ENCODE measurements at places on chromosomes 6 and 20. TPM values are rescaled to one million over a fixed set of nuclear protein-coding genes. Genes with fewer than 3 reads are reported as not detected.

- H3K4me3 ChIP-seq: no peak overlapping the region
- H3K4me1 ChIP-seq: no peaks in the 10 kb centered on the region
Observed at GRCh38 chr6:85092226-85092625, 327.8 kb upstream of the TBX18 start.

- H3K27me3 ChIP-seq: peaks cover 22% of the 10 kb centered on the region
- no peaks in the 10 kb centered on the region for H3K36me3 ChIP-seq
- peak within 1 kb of the TSS; percentile 12 for H3K4me3 ChIP-seq
Observed at GRCh38 chr20:9838378-9839295, at the start of gene PAK5. Gene PAK5 (minus strand): TSS chr20:9839076. CDS start chr20:9644328, 194,748 bp downstream.

DNA sequence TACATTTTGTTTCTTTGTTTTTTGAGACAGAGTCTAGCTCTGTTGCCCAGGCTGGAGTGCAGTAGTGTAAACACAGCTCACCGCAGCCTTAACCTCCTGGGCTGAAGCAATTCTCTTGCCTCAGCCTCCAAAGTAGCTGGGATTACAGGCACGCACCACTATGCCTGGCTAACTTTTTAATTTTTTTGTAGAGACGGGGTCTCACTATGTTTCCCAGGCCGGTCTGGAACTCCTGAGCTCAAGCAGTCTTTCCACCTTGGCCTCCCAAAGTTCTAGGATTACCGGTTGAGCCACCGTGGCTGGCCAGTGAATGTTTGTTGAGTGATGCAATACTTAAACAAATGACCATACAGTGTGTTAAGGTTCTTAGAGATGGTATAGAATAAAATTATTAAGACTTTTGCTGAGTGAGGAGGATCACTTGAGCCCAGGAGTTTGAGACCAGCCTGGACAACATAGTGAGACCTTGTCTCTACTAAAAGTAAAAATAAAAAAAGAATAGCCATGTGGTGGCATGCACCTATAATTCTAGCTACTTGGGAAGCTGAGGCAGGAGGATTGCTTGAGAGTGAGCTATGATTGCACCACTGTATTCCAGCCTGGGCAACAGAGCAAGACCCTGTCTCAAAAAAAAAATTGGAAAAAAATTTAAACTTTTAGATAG, 13.4 kb downstream of the CEP250 start:
- no peaks in the 10 kb centered on the region for H3K27me3 ChIP-seq
- no peak overlapping the region for H3K27ac ChIP-seq
- no peak overlapping the region for H3K4me3 ChIP-seq
- H3K4me1 ChIP-seq: peaks cover 5% of the 10 kb centered on the region
- no peak for DNase-seq
- H3K36me3 ChIP-seq: peaks cover 22% of the 10 kb centered on the region

GRCh38 chr6:166025149-166025898, 142.3 kb downstream of the TBXT start:
- no peak overlapping the region for H3K4me3 ChIP-seq
- H3K36me3 ChIP-seq: no peaks in the 10 kb centered on the region
- H3K4me1 ChIP-seq: no peaks in the 10 kb centered on the region
- H3K27ac ChIP-seq: no peak overlapping the region

GRCh38 chr20:58459058-58459750, 56.0 kb downstream of the APCDD1L start:
- H3K27ac ChIP-seq: no peak overlapping the region
- no peak for DNase-seq
- no peaks in the 10 kb centered on the region for H3K27me3 ChIP-seq
- H3K4me3 ChIP-seq: no peak overlapping the region
- H3K4me1 ChIP-seq: no peaks in the 10 kb centered on the region

DNA sequence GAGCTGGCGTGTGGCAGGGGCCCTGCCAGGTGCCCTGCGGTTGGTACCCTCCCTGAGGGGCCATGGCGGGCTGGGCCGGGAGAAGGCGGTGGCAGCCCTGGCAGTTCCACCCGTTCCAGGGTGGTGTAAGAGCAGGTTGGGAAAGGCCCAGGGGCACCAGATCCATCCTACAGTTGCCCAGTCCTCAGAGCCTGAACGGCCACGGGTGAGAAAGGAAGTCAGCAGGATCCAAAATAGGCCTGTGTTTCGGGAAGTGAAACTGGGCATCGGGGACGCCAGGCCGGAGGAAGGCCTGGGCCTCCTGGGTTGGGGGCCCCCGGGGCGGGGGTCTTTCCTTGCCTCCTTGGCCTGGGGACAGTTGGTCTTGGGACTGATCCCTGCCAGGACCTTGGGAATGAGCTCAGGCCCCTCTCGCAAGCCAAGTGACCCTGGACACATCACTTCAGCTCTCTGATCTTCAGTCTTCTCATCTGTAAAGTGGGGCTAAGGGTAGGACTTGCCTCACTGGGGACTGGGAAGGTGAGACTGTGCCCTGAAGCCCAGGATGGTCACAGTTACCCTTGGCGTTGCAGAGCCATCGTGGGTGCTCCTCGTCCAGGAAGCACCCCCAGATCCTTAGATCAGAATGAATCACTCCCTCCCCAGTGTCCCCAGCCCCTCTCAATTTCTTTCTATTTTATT, 18.1 kb upstream of the NOL4L start:
- no peak for DNase-seq
- H3K27me3 ChIP-seq: peaks cover 13% of the 10 kb centered on the region
- H3K27ac ChIP-seq: no peak overlapping the region
- no peak overlapping the region for H3K4me3 ChIP-seq

DNA sequence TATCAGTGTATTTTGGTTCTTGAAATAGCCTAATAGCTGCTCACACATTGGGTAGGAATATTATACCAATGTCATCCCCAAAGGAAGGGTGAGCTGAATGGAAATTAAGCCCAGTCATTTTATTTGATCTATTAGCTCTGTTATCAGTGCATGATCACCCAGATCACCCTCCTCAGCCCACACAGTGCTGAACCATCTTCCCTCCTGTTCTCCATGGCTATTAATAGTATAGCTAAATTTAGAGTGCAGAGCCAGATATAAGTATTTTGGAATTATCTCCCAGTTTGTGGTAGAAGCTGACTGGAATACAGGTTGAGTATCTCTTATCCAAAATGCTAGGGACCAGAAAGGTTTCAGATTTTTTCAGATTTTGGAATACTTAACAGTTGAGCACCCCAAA, 45.4 kb downstream of the KCTD20 start:
- no peak overlapping the region for H3K4me3 ChIP-seq
- peaks cover 14% of the 10 kb centered on the region for H3K4me1 ChIP-seq
- H3K27ac ChIP-seq: no peak overlapping the region
- no peaks in the 10 kb centered on the region for H3K27me3 ChIP-seq
- peaks cover 55% of the 10 kb centered on the region for H3K36me3 ChIP-seq

- H3K4me1 ChIP-seq: no peaks in the 10 kb centered on the region
- H3K36me3 ChIP-seq: no peaks in the 10 kb centered on the region
- no peaks in the 10 kb centered on the region for H3K27me3 ChIP-seq
- no peak overlapping the region for H3K4me3 ChIP-seq
- no peak for DNase-seq
Observed at GRCh38 chr6:11885159-11885558, 106.6 kb upstream of the ADTRP start.

- no peaks in the 10 kb centered on the region for H3K36me3 ChIP-seq
- H3K4me3 ChIP-seq: no peak overlapping the region
- no peak for DNase-seq
- H3K27ac ChIP-seq: no peak overlapping the region
- no peaks in the 10 kb centered on the region for H3K4me1 ChIP-seq
Observed at GRCh38 chr6:138580801-138581200, 81.5 kb upstream of the NHSL1 start.

DNA sequence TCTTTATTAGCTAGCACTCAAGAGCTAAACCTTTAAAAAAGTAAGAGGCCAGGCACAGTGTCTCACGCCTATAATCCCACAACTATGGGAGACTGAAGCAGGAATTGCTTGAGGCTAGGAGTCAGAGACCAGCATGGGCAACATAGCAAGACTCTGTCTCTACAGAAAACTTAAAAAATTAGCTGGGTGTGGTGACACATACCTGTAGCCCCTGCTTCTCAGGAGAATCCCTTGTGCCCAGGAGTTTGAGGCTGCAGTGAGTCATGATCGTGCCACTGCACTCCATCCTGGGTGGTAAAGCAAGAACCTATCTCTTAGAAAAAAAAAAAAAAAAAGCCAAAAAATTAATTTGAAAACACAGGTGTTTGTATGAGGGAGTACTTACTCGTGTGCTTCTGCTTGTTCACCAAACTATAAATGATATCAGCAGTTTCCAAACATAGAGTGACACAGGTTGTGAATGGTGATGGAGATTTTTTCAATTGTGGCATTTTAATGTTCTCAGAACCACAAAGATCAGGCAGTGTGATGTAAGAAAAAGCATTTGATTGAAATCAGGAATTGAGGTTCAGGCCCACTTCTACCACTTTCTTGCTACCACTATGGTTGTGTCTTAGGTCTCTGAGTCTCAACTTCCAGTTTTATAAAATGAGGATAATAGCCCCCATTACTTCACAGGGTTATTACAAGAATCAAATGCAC, 104.9 kb downstream of the FOXO3 start:
- H3K27me3 ChIP-seq: no peaks in the 10 kb centered on the region
- DNase-seq: no peak
- no peak overlapping the region for H3K4me3 ChIP-seq
- H3K4me1 ChIP-seq: peaks cover 57% of the 10 kb centered on the region
- H3K36me3 ChIP-seq: no peaks in the 10 kb centered on the region

- H3K27me3 ChIP-seq: no peaks in the 10 kb centered on the region
- no peaks in the 10 kb centered on the region for H3K36me3 ChIP-seq
- H3K27ac ChIP-seq: no peak overlapping the region
- no peak for DNase-seq
- no peak overlapping the region for H3K4me3 ChIP-seq
Observed at GRCh38 chr6:69948479-69949114, 82.2 kb downstream of the COL19A1 start.

- H3K4me1 ChIP-seq: no peaks in the 10 kb centered on the region
- H3K36me3 ChIP-seq: no peaks in the 10 kb centered on the region
- H3K27me3 ChIP-seq: no peaks in the 10 kb centered on the region
Observed at GRCh38 chr20:6605055-6605935, 162.2 kb upstream of the BMP2 start.

DNA sequence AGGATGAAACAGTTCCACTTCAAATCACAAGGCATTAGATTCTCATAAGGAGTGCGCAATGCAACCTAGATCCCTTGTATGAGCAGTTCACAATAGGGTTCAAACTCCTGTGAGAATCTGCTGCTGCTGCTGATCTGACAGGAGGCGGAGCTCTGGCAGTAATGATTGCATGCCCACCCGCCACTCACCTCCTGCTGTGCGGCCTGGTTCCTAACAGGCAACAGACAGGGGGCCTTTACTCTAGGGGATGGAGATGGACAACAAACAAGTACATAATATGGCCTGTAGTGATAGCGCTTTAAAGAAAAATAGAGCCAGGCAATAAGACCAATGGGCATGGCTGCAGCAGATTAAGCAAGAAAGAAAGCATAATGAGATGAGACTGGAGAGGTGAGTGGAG, 2.7 kb upstream of the TBC1D22B start:
- DNase-seq: no peak
- no peak overlapping the region for H3K27ac ChIP-seq
- no peak overlapping the region for H3K4me3 ChIP-seq
- no peaks in the 10 kb centered on the region for H3K4me1 ChIP-seq
- no peaks in the 10 kb centered on the region for H3K36me3 ChIP-seq
- no peaks in the 10 kb centered on the region for H3K27me3 ChIP-seq

- peaks cover 42% of the 10 kb centered on the region for H3K36me3 ChIP-seq
- no peaks in the 10 kb centered on the region for H3K4me1 ChIP-seq
- no peak overlapping the region for H3K27ac ChIP-seq
- H3K27me3 ChIP-seq: no peaks in the 10 kb centered on the region
- DNase-seq: no peak
- H3K4me3 ChIP-seq: no peak overlapping the region
Observed at GRCh38 chr20:35347011-35347410, 54.8 kb upstream of the FAM83C start.

- peaks cover 20% of the 10 kb centered on the region for H3K36me3 ChIP-seq
- H3K4me3 ChIP-seq: no peak overlapping the region
- DNase-seq: no peak
- H3K27ac ChIP-seq: no peak overlapping the region
Observed at GRCh38 chr6:30926644-30927043, 5.3 kb downstream of the SFTA2 start.

DNA sequence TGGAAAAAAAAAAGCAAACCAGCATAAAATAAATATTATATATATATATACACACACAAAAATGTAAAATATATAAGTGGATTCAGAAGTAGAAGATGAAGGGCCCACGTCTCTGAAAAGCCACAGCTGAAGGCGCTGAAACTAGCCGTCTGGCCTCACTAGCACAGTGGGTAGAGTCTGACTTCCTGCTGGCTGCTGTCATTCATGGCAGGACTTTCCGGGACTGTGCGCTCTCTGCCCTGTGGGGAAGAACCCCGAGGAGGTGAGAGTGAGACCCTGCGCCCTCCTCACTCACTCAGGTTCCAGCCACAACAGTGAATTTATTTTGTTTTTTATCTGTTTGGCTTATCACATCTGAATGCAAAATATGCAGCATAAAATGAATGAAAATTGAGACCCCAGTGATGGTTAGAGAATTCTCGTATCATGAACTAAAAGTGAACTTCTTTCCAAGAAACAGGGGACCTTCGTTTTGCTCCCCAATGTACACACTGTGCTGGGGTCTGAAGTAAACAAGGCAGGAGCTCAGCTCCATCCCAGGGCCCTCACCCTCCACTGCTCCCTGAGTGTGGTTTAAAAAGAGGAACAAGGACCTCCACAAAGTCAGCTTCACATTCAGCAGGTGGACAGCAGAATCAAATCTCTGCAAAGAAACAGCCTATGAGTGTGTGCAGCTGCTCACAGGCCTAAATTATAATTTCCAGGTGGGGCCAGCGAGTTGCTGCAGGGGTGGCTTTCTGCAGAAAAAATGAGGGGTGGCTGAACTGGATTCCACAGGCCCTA, 1.3 kb upstream of the RAMACL start:
- H3K4me1 ChIP-seq: peaks cover 32% of the 10 kb centered on the region
- H3K36me3 ChIP-seq: no peaks in the 10 kb centered on the region
- no peaks in the 10 kb centered on the region for H3K27me3 ChIP-seq
- no peak overlapping the region for H3K27ac ChIP-seq
- H3K4me3 ChIP-seq: no peak overlapping the region

- no peaks in the 10 kb centered on the region for H3K36me3 ChIP-seq
- no peaks in the 10 kb centered on the region for H3K27me3 ChIP-seq
- H3K27ac ChIP-seq: no peak overlapping the region
- H3K4me3 ChIP-seq: no peak overlapping the region
- H3K4me1 ChIP-seq: no peaks in the 10 kb centered on the region
- no peak for DNase-seq
Observed at GRCh38 chr6:156864557-156864956, 87.4 kb downstream of the ARID1B start.

- peaks cover 26% of the 10 kb centered on the region for H3K36me3 ChIP-seq
- H3K27me3 ChIP-seq: no peaks in the 10 kb centered on the region
- H3K4me3 ChIP-seq: no peak overlapping the region
- H3K4me1 ChIP-seq: no peaks in the 10 kb centered on the region
- no peak overlapping the region for H3K27ac ChIP-seq
- DNase-seq: no peak
Observed at GRCh38 chr20:21230686-21231085, 72.4 kb upstream of the XRN2 start.

GRCh38 chr20:44856856-44857448, 28.6 kb upstream of the YWHAB start:
- H3K27ac ChIP-seq: no peak overlapping the region
- H3K4me1 ChIP-seq: peaks cover 6% of the 10 kb centered on the region
- no peaks in the 10 kb centered on the region for H3K27me3 ChIP-seq
- H3K36me3 ChIP-seq: no peaks in the 10 kb centered on the region

- peaks cover 8% of the 10 kb centered on the region for H3K4me1 ChIP-seq
- H3K36me3 ChIP-seq: no peaks in the 10 kb centered on the region
- H3K4me3 ChIP-seq: no peak overlapping the region
- no peak overlapping the region for H3K27ac ChIP-seq
- DNase-seq: no peak
- no peaks in the 10 kb centered on the region for H3K27me3 ChIP-seq
Observed at GRCh38 chr20:22307409-22307808, 277.0 kb downstream of the FOXA2 start.

Gene CDH4
- total RNA-seq: not detected

Gene PGC
- not detected for total RNA-seq

Gene CALHM4
- not detected for total RNA-seq

Gene PRICKLE4
- 13.8 TPM for total RNA-seq

Gene MMP24OS
- 23.2 TPM for total RNA-seq

Gene DEFB110
- total RNA-seq: not detected

Gene SLC17A3
- total RNA-seq: not detected
